ENCODE measurements at places on chromosomes 3 and 15.
A peak's percentile ranks its signal among the peaks of the same experiment; 100 is the strongest.

GRCh38 chr3:112873632-112874031 lies 27.0 kb upstream of the CD200R1L start:
- no peak for DNase-seq

DNA sequence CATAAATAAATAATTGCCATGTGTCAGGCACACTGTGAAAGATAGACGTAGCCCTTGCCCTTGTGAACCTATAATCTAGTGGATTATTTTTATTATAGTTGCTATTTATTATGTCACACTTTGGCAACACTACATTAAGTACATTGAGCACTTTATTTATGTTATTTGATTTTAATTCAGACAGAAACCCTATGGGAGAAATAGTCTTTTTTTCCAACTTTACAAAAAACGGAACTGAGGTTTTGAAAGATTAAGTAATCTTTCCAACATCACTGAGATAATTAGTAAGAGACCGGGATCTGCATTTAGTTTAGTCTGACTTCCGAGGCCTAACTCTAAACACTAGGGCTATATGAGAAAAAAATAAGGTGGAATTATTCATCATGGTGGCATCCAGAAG lies 2.8 kb upstream of the FILIP1L start:
- DNase-seq: no peak

DNA sequence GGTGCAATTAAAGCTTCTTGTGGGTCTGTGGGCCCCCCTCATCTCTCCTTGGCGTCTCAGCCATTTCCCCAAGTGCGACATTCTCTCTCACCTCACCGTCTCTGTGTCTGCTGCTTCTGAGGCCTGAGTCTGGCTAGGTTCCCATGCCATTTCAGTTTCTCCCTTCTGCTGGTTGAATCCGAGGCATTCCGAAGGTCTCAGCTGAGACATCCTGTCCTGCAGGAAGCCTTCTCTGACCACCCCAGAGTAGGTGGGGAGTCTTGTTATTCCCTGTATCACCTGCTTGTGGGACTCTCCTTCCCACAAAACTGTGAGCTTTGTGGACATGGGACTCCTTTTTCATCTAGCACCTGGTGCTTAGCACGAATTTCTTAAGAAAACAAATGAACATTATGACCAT lies 78.3 kb downstream of the ASB7 start:
- no peak for DNase-seq

- DNase-seq: no peak
Observed at GRCh38 chr3:148631124-148631903, 66.4 kb upstream of the AGTR1 start.

DNA sequence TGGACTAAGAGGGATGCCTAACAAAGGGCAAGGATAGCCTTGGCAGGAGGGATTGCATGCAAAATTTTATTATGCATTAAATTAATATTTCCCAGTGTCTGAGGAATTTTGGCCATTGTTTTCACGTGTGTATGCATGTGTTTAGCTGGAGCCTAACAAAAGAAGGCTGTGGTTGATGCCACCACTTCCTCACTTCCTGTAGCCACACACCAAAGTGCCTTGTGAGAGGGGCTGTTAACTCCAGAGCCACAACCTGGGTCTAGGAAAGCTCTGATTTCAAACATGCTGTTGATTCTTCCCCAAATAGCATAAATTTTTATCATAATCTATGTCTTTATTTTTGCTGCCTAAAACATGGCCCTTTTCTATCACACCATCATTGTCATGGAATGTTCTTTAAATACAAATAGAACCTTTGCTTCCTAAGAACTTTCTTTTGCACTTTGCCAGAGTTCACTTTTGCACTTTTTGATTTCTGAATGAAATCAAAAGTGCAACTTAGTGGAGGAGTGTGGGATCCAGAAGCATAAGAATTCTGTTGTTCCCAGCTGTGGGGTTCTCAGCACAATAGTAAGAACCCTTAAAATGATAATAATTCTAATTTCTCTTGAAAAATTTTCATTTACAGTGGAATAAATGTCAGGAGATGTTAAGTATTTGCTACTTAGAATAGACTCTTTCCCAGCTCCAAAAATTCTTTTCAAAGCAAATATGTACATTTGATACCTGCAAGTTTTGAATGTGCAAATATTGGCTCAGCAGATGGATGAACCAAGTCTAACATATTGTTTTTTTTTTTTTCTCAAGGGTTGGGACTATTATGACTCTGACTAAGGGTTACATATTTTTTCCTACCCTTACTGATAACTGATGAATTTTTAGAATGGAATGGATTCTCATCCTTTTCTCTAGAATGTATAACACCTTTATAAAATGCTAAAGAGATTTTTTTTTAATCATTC lies 35.6 kb upstream of the SPTSSB start:
- no peak for DNase-seq

DNA sequence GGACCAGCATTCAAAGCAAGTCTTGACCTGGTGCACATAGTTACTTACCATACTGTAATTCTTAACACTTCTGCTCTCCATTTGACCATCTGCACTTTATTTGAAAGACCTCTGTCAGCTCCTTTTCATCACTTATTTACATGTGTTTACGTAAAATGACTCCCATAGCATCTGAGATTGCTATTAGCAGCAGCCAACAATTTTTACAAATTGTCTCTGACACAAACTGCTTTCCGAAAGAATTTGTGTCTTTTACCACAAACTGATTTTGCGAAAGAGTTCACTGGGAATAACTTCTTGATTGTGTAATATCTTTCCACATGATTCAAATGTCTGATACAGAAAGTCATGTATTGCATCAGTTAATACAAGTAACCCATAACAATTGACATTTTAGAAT lies 144.1 kb upstream of the PEX5L start:
- no peak for DNase-seq

DNA sequence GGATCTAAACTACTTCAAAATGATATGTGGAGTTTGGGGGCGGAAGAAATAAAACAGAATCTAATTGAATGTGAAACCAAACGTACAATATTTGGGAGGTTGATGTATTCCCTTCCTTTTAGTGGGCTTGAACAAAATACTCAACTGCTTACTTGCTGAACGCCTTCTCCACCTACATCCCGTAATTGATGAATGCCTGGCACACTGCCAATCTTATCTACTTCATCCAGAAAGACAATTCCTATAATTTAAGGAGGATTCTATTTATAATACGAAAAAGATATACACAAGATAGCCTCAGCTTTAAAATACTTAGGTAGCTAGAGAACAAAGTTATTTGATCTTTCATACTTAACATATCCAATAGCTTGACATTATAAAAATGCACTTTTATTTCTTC lies 23.1 kb upstream of the PDCD7 start:
- no peak for DNase-seq

- DNase-seq: no peak
Observed at GRCh38 chr3:55165278-55165677, 237.4 kb upstream of the LRTM1 start.

- DNase-seq: no peak
Observed at GRCh38 chr3:9347887-9348286, 15.0 kb upstream of the THUMPD3 start.

DNA sequence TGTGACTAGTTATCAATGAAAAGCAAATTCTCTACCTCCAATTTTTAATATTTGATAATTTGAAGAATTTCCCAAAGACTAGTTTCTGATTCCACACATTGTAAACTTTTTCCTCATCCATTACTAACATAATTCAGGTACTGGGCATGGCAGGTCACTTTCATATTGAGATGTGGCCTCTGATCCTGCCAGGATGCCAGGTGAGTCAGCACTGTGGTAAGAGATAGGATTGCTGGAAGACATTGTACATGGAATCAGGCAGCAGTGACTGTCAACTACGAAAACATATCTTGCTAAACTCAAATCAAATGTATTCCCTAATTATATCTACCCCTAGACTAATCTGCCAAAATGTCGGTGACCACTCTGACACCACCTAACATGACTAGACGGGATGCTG lies 33.2 kb upstream of the POU1F1 start:
- DNase-seq: no peak

- DNase-seq: no peak
Observed at GRCh38 chr3:27319847-27320526, 49.2 kb downstream of the NEK10 start.

DNA sequence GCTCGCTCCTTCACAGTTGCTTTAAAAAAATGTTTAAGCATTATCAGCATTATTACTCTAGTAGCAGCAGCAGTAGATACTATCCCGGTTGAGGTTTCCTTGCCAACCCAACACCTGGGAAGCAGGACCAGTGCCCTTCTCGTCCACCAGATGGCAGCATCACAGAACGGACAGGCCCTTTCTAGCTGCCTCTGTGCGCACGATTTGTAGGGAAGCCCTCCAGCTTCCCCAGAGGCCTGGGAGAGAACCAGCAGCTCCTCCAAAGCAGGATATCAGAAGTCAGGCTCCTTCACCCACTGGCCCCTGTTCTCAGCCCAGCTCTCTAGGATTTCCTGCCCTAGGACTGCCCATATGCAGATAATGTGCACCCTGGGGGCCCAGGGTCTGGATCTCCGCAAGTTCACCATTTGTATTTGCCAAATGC lies 16.8 kb upstream of the ESYT3 start:
- DNase-seq: peak; percentile 67

DNA sequence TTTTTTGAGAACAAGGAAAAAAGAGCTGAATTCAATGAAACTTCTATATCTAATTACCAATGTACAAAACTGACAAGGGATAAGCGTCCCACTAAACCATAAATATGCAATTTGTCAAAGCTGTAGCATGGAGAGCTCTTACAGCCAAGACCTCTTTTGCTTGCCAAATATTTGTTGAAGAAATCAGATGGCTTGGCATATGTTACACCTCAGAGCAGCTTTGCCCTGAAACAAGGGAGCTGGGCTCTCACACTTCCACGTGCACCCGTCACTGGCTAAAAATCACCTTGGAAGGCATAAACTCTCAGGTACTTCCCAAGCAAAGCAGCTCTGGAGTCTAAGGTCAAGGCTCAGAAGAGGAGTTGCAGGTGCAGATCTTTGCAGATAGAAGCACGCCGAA lies 324.7 kb upstream of the SLCO3A1 start:
- DNase-seq: no peak

- no peak for DNase-seq
Observed at GRCh38 chr3:173398111-173398479, 551 bp downstream of the NLGN1 start.

- DNase-seq: peak; percentile 27
Observed at GRCh38 chr3:25033407-25034029, 394.5 kb upstream of the RARB start.

GRCh38 chr3:32813180-32813579 lies 4.6 kb upstream of the TRIM71 start:
- DNase-seq: no peak

DNA sequence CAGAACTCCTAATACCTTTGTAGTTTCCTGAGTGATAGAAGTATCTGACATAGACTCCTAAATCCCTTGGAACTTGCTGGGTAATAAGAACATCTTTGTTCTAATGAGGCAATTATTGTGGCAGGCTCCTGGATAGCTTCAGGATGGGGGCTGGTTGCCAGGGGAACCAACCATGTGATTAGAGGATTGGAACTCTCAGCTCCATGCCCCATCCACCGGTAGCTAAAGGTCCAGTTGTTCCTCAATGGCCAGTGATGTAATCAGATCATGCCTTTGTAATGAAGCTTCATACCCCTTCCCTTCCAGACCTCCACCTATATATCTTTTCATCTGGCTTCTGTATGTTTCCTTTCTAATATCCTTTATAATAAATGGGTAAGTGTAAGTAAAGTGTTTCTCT lies 221.2 kb upstream of the ALCAM start:
- no peak for DNase-seq

DNA sequence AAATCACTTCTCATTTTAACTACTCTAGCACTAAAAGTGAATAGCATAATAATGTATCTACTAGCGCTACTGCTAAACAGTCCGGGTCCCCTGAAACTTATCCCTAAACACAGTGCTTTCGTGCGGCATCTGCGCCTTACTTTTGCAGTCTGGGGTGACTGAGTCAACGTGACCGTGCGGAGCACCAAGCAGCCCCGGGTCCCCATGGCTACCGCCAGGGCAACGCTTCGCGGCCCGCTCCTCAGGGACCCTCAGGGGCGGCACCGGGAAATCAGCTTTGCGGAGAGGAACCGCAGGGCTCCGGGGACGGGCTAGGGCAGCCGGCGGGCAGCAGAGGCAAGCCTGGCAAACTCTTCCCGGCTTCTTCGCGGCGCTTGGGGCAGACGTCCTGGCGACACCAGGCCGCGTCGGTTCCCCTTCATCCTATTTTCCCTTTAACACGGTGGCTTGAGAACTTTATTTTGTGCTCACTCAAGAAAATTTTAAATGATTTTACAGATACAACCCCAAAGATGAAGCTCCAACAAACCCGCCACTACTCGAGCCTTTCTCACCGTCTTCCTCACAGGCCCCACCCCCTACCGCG lies 757 bp upstream of the DIPK2A start:
- no peak for DNase-seq

- no peak for DNase-seq
Observed at GRCh38 chr15:93803421-93804152, 427.8 kb upstream of the MCTP2 start.

GRCh38 chr3:196741249-196741889 lies 1.7 kb downstream of the PAK2 start:
- no peak for DNase-seq

DNA sequence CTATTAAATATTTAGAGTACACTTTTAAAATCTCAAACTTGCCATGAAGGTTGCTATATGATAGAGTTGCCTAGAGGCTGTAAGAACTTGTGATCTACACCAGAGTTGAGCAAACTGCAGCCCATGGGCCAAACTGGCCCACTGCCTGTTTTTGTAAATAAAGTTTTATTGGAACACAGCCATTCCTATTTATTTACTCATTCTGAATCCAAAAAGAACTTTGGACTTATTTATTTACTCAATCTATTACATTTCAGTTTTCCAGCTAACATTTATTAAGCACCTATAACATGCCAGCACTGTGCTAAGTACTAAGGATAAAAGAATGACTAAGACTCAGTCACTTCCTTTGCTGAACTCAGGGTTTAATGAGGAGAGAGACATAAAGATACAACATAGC lies 403.6 kb downstream of the ERC2 start:
- no peak for DNase-seq

DNA sequence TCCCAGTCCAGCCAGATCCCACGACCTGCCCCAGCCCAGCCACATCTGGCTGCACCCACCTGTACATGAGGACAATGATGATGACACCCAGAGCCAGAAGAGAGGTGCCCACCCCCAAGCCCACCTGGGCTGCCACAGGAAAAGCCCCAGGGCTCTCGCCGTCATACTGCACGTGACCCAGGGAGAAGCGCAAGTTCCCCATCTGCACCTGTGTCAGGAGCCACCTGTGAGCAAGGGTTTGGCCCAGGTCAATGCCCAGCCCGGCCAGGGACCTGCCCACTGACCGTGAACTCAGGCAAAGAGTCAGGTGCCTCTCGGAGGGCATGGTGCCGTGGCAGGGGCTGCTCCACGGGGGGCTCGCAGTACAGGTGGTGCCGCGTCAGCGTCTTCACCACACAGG lies 16.3 kb downstream of the PLXNB1 start:
- no peak for DNase-seq

DNA sequence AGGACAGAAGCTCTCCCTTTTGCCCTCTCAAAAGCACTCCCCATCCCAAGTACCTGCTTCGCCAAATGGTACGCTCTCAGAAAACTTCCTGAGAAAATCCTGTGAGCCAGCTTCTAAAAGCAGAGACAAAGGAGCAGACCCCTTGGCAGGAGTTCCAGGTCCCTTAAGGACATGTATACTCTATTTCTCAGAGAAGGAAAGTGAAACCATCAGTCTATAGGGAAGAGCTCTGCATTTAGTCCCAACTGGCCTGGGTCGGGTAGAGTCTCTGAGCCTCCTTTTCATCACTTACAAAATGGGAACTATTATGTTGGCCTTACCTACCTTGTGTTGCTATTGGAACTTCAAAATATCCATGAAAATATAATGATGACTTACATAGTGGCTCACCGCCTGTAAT lies 19.7 kb downstream of the DAPK2 start:
- no peak for DNase-seq

Data from GM19239 (cell line).